Cardiac muscle cell (in vitro differentiated cells and primary cell): ENCODE measurements at places on chromosomes 2 and 18.

DNA sequence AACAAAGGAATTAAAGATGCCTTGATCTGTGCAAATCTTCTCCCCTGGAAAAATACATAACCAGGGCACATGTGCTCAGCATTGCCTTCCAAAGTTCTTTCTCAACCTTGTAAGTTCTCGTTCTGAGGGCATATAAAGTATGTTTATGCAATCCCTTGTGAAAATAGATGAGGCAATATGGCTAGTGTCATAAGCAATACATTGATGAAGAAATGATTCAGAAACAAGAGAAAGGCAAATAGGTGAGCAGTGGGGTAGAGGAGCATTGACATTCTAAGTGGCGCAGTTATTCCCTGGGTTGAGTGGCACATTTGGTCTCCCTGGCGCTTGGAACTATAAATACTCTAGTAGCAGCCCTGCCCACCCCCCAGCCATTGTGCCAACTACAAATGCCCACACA, 57.4 kb upstream of the PGAP1 start:
- peak; percentile 72 for DNase-seq

DNA sequence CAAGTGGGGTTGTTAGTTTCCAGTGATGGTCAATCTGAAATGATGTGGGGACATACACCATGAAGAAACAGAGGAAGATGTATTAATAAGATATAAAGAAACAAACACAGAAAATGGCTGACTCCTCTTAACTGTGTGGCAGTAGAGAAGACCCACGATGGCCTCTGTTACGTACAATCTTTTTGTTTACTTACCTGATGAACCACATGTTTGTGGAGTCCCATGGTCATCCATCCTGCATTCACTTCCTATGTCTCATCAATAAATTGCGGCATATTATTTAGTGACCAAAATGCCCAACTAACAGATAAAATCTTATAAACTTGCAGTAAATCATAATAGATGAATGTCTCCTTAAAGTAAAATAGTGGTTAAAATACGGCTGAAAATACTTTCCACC, 740.1 kb upstream of the LINC00305 start:
- no peak for DNase-seq

DNA sequence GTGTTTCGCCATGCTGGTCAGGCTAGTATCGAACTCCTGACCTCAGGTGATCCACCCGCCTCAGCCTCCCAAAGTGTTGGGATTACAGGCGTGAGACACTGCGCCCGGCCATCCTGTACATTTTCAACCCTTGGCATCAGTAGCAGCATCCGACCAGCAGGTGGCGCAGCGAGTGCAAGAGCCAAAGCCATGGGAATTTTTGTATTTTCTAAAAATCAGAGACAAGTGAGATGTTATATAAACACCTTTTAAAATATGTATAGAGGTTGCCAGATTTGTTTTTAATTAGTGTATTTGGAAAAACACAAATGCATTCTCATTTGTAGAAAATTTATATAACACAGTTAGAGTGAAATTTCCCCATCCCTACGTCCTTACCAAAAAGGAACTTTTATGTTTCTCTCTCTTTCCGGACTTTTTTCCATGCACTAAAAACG, 36.8 kb downstream of the MOGAT1 start:
- peak; percentile 77 for DNase-seq

DNA sequence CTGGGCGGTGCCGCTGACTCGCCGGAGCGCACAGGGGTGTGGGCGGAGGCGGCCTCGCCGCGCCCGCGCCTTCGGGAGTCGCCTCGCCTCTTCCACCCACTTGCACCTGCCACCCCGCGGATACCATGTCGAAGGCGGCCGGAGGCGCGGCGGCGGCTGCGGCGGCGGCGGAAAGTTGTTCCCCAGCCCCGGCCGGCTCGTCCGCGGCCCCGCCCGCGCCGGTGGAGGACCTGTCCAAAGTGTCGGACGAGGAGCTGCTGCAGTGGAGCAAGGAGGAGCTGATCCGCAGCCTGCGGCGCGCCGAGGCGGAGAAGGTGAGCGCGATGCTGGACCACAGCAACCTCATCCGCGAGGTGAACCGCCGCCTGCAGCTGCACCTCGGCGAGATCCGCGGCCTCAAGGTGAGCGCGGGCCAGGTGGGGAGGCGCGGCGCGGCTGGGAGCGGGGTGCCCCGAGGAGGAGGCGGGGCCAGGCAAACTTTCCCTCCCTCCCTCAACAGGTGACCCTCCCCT, 766 bp downstream of the CCDC85A start:
- DNase-seq: peak; percentile 58

DNA sequence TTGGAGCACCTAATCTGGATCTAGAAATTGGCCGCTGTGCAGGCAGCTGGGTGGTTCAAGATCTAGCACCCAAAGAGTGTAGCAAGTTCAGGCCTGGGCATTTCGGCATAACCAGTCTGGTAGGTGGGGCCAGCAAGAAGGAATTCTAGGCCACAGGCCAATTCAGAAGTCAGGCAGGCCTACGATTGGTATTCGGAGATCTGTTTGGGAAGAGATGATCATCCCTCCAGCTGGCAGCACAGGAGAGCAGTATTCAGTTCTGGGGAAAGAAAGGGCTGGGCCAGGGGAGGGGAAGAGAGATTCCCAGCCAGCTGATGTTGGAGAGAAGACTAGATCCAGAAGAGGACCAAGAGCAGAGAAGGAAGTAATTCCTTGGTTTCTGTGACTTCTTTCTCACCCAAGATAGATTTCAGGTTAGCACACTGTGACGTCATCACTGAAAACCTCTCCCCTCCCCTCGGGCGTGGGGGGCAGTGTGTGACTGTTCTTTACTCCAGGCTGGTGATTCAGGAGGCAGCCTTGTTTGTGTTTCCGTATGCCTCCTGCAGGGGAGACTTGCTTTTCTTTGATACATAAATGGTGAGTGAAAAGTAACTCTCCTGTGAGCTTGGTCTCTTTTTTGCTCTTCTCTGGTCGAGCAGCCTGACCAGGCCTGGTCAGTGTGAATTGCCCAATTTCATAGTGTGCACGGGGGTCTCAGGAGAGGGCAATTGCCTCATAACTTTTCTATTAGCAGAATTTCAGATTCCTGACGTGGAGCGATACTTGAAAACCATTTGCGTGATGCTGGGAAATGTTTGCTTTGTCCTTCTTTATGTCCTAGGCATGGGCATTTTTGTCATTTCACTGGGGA, 61.1 kb downstream of the MEIS1 start:
- DNase-seq: no peak

- peak; percentile 57 for DNase-seq
These were observed 288.9 kb downstream of the XIRP2 start for GRCh38 chr2:167177196-167177595.

GRCh38 chr2:119317554-119317953, 49.1 kb downstream of the C2orf76 start:
- DNase-seq: no peak

GRCh38 chr18:56196495-56197225, 441.7 kb downstream of the TXNL1 start:
- DNase-seq: no peak

- peak; percentile 83 for DNase-seq
These were observed 129.5 kb upstream of the PELI1 start for GRCh38 chr2:64273524-64274398.

- no peak for DNase-seq
These were observed 25.6 kb upstream of the ACSL3 start for GRCh38 chr2:222835143-222835822.

- no peak for DNase-seq
These were observed 136.8 kb downstream of the ESCO1 start for GRCh38 chr18:21463718-21464117.

DNA sequence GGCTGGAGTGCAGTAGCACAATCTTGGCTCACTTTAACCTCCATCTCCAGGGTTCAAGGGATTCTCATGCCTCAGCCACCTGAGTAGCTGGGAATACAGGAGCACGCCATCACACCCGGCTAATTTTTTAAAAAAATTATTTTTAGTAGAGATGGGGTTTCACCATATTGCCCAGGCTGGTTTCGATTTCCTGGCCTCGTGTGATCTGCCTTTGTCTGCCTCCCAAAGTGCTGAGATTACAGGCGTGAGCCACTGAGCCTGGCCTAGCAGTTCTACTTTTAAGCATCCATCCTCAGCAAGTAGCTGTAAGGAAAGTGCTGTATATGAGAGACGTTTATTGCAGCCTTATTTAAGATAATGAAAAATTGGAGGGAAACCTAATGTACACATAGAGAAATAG, 79.7 kb downstream of the ZDBF2 start:
- no peak for DNase-seq

- DNase-seq: peak; percentile 34
These were observed 210.0 kb upstream of the ZNF521 start for GRCh38 chr18:25561918-25562317.

DNA sequence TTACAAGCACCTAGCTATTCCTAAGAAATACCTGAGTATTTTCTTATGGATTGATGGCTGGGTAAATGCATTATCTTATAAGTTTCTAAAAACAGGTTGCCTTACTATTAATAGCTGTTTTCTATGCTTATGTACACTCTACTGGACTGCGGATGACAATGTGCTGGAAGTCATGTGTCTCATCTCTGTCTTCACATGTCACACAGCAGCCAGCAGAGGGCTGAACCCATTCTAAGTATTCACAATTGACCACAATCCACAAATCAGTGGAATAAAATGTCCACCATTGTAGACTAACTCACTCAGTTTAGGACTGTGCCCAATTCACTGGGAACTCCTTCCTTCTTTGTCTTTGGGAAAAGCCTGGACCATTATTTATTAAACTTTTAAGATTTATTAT, 371.2 kb downstream of the INSIG2 start:
- no peak for DNase-seq

GRCh38 chr18:35409911-35410310, 32.8 kb upstream of the ZNF396 start:
- no peak for DNase-seq

DNA sequence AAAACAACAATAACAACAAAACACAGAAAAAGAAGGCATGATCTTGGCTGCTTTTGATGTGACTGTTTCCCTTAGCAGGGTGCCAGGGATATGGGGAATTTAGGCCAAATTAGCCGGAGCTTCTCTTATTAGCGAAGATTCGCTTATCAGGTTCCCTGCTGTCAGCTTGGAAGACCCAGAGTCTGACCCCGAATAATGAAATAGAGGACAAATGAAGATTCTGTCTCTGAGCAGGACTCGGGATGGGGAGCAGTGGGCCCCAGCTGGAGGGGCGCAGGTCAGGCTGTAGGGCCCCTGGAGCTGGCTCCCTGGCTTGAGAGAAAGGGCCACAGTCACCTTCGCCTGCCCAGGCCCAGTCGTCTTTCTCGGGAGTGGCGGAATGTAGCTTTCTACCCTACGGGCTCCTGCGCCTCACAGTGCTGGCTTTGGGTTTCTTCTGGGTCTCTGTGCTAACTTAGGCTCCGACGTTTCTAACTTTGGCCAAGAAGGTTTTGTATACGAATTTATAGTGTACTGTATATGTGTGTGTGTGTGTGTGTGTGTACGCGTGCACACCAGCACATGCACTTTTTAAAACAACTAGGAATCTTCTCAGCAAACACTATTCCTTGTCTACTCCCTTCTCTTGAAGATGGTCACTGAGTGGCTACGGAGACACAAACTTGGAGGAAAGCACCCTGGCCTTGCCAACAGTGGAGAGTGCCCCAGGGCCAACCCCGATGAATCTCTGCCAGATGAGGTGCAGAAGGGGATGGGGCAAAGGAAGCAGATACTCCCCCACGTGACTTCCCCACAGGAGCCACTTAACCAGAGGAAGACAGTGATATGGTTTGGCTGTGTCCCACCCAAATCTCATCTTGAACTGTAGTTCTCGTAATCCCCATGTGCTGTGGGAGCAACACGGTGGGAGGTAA, 195.6 kb upstream of the COPS8 start:
- no peak for DNase-seq

DNA sequence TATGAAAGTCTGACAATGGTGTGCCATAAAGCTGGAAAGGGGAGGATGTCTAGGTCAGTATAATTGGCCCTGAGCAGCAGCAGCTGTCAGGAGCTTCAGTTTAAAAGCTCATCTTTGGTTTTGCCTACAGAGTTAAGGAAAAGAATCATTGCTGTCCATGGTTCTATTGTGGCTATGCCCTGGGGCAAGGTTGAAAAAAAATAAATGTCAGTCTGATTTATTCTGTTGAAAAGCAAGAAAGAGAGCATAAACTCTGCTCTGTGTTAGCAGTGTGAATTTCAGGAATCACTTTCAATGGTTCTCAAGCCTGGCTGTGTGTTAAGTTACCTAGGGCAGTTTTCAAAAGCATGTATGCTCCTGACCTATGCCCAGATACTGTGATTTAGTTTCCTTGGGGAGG, 446.7 kb downstream of the SETBP1 start:
- DNase-seq: peak; percentile 1

- no peak for DNase-seq
These were observed 222.0 kb upstream of the COPS8 start for GRCh38 chr2:236863729-236864126.

DNA sequence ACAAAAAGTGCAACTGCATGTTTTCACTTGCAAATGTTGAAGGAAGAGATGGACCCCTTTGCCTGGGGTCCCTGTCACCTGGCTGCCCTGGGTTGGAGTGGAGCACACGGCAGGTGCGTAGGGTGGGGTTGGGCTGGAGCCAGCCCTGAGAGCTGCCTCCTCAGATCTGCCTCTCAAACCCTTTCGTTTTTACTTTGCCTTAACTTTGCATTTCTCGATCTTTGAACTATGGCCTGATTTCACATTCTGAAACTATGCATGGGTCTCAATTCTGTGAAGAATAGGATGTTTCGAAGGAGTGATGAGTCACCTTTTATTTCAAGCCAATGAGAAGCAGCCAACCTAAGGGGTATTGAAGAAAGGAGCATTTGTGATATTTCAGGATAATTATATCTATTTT, 132.8 kb downstream of the ACOXL start:
- DNase-seq: no peak

GRCh38 chr2:66698576-66699239, 263.8 kb downstream of the MEIS1 start:
- no peak for DNase-seq

- no peak for DNase-seq
These were observed 36.5 kb upstream of the TFCP2L1 start for GRCh38 chr2:121321476-121321875.

GRCh38 chr18:76547296-76547695, 52.3 kb upstream of the ZNF516 start:
- DNase-seq: no peak

- DNase-seq: peak; percentile 90
These were observed 6.4 kb downstream of the ZEB2 start for GRCh38 chr2:144513388-144514101.

GRCh38 chr18:77708826-77709506, 459.3 kb downstream of the GALR1 start:
- no peak for DNase-seq

- DNase-seq: no peak
These were observed 49.2 kb downstream of the PLB1 start for GRCh38 chr2:28544922-28545589.

DNA sequence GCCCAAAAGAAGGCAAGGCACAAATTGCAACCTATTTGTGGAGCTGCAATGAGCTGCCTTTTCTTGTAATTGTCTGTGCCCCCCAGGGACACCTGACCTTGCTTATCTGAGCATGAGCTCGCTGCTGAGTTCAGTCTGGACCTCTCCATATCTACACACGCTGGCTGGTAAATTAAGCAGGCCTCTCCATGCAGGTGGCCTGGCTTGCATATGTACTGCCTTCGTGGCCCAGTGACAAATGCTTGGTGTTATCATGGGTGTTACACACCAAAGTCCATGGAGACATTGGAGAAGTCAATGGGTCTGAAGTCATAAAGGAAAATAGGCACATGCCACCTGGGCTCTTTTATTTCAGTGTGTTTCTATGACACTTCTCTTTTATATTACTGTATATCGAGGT, 121.2 kb downstream of the IRS1 start:
- peak; percentile 48 for DNase-seq
